Stimulated activated CD4-positive, alpha-beta T cell treated with anti-CD3 and anti-CD28 coated beads, TNF-alpha, amount 100 ng/mL, for 24 hours (primary cell): ENCODE measurements at places on chromosomes 16 and 17.

DNA sequence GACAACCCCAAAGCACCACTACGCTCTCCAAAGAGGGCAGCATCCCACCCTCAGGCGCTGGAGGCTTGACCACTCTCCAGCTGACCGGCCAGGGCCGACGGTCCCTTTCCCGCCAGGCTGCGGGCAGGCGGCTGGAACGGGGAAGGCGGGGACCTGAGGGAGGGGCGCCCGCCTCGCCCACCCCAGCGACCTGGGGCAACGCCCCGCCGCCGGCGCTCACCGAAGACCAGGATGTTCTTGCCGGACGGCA lies 431 bp downstream of the DYNC1LI2 start:
- DNase-seq, result no peak

DNA sequence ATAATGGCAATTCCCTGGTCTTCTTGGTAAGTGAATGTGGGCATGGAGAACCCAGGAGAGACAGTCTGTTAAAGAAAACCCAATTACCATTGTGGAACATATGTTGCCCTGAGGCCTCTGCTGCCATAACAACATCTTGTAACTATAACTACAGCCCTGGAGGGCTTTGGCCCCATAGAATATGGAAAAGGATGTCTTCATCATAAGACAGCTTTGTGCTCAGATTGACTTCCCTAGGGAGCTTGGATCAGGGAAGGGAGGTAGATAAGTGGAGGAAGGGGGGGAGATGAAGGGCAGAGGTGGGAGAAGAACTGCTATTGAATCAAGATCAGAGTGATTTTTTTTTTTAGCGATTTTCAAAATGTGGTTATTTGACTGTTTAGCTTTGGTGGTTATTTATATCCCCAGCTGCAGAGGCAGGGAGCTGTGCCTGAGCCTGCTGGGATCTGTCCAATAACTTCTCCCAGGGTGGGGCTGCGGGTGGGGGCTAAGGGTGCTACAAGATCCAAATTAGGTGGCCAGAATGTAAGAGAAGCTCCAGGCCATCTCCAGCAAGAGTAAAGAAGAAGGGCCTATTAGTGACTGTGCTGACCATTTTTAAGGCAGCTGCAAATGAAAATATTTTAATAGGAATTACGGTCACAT lies 5.3 kb upstream of the KAT7 start:
- DNase-seq, result no peak

DNA sequence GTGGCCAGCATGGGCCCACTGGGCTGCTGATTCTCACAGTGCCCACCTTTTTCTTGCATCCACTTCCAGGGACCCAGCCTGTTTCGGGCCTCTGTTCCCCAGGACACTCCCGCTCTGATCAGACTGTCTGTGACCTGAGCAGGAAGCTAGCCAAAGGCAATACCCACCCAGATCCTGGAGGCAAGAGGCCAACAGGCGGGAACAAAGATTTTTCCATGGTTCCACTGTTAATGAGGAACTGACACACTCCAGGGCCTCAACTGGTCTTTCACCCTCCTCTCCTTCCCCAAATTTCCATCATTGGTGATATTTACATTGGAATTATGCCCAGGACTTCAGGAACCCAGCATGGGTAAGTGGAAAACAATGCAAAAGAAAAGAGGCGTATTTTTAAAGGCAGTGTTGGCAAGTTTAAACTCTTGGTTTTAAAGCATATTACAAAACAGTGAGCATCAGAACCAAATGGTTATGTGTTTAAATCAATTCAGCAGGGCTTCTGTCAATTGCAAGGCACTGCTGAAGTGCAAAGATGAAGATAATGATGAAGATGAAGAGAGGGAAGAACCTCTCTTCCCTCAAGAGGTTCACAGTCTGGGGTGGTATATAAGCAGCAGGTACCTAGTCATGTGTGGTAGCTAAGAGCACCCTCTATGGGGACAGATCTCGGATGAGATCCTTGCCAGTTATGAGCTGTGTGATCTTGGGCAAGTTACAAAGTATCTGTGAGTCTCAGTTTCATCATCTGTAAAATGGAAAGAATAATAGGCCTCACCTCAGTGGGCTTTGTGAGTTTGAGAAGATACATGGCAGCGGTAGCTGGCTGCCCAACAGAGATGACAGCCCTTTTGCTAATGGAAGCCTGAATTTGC lies 14.4 kb upstream of the ATP2A3 start:
- DNase-seq, result no peak

- no peak for DNase-seq
Observed at GRCh38 chr17:21361020-21361809, 14.9 kb upstream of the KCNJ12 start.

DNA sequence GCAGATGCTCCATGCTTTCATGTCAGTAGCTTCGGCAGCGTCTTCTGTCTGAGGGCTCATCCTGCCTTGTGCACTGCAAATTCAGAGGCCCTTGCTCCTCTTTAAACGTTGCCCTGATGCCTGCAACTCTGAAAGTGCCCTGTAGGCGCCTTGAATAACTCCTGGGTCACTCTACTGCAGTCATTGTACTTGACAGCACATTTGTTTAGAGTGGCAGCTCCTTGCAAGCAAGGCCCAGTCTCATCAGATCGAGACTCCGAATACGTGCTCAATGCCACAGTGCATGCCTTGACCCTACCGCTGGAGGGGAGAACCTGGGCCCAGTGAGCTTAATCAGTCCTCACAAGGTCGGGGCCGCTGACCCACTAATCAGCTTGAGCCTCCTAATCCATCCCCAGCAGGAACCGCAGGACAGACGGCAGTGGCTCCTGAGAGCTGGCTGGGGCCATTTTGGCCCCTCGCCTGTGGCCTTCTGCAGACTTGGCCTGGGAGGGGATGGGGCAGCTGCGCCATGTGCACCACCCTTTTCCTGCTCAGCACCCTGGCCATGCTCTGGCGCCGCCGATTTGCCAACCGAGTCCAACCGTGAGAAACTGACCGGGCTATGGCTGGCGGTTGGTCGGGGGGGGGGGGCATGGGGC lies at the start of gene PRCD:
PRCD (plus strand) TSS at position 414 of the 641 bp plus-strand sequence; CDS start at position 512, 98 bp downstream.
- no peak for DNase-seq

- no peak for DNase-seq
Observed at GRCh38 chr17:43950554-43950953, 3.2 kb downstream of the PYY start.

DNA sequence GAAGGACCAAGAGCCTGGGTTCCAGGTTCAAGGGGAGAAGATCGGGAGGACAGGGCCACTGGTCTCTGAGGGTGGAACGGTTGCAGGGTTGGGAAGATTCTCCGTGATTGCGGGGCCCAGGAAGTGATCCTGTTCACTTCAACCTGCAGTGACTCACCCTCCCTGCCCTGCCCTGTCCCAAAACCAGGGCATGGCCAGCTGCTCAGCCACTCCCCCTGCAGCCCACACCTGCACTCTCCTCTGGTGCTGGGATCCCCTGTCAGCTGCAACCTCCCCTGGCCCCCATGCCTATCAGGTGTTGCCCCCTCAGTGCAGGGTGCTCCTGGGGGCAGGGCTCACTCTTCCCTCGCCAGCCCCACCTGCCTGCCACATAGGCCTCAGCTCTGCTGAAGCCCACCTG lies 1.1 kb downstream of the RUNDC3A start:
- no peak for DNase-seq

GRCh38 chr17:39104657-39105056 lies 46.8 kb downstream of the PLXDC1 start:
- no peak for DNase-seq

- no peak for DNase-seq
Observed at GRCh38 chr16:11535494-11535893, 51.2 kb downstream of the LITAF start.

DNA sequence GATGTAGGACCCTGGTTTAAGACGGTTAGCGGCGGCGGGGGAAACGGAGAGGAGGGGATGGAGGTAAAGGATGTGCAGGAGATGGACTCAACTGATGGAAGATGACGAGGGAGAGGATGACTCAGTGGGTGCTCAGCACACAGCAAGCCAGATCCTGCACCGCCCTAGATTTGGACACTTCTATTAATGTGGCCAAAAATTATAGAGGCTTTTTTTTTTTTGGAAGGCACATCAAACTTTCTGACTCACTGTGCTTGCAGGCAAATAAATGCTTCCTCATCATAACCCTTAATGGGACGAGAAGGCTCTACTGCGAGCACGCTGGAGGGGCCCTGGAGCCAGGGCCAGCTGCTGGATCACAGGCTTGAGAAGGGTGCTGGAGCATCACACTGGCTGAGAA lies 36.0 kb downstream of the RTN4RL1 start:
- no peak for DNase-seq

GRCh38 chr16:31664683-31665482 lies 137.2 kb downstream of the AHSP start:
- no peak for DNase-seq
